ENCODE measurements at places on chromosomes 5 and 9.

DNA sequence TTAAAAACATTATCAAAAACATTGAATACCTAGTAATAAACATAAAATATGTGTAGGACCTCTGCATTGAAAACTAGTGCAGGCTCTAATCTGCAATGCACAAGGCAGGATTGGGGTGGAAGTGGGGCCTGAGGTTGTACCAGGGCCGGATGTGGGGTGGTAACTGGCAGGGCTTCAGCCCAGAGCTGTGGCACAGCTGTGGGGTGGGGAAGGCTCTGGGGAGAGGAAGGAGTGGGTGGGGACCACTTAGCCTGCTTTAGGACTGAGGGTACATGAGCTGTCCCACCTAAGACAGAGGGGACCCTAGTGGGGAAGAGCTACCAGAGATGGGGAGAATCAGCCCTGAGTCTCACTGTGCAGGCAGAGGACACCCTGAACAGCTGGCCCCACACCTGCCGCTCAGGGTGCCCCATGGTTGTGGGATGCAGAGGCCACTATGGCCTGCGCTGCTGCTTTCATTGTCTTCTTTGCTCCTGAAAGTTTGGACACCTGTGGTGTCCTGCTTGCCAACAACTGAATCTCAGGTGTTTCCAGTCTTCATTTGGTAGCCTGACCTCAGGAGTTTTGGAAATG lies 311.4 kb downstream of the TLE4 start:
- peak; percentile 32 for DNase-seq

- DNase-seq: no peak
These were observed at the start of gene GABRB2 for GRCh38 chr5:161546470-161547301. Gene GABRB2, minus strand, starts transcription at chr5:161546725. Its CDS starts 82 bp downstream, at chr5:161546643.

DNA sequence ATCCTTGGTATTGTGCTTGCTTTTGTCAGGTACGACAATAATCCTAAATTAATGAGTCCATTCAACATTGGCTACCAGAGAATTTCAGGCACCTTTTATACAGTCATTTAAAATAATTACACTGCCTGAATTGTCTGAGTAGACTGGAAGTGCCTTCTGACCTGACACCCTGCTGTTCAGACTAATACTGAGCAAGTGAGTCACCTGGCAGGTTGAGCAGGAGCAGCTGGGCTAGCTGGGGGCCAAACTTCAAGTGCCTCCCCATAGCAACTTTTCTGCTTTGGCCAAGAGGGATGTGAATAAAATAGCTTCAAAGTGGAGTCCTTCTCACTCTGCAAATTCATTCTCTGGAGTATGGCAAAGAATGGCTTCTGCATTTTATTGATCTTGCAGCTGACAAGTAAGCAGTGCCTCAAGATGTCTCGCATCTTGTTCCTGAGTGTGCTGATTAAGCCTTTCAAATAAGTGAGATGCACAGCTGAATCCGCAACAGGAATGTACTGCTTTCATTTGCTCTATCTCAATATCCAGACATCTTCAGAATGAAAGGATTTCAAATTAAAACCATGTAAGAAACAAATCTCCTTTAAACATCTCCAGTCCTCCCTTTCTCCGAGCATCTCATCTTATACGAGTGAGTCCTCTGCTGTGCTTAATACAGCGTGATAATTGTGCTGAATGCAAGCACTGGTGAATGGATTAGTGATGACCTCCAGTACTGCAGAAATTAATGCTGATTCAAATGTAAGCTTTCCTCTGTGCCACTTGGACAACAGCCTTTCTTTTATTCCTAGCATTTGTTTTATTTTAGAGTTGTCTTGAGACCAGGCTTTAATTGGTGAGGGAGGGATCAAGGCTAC lies 271.2 kb downstream of the EDIL3 start:
- DNase-seq: no peak

DNA sequence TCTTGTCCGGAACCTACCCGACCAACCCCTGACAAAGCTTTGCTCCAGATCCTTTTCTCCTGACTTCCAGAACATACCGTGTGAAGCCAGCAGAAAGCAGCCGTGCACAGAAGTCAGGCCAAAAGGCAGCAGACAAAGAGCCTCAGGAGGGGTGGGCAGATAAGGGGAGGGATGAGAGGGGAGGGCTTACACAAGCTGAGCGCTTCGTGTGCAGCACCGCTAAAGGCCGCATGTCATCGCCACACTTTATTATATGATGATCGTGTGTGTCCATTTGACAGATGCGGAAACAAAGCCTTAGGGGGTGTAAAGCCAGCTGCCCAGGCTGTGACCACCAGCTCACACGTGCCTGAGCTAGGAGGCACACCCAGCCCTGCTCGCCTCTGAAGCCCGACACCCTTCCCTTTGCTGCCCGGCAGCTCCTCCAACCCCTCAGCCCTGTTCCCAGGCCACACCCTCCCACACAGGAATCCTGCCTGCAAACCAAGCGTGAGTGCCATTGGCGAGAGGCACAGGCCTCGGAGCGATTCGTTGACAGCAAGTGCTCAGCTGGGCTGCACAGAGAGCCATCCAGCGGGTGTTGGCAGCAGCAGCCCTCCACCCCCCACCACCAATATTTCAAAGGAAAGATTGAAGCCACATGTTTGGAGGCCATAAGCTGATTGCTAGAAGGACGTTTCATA lies 170.5 kb upstream of the SMIM23 start:
- DNase-seq: no peak

DNA sequence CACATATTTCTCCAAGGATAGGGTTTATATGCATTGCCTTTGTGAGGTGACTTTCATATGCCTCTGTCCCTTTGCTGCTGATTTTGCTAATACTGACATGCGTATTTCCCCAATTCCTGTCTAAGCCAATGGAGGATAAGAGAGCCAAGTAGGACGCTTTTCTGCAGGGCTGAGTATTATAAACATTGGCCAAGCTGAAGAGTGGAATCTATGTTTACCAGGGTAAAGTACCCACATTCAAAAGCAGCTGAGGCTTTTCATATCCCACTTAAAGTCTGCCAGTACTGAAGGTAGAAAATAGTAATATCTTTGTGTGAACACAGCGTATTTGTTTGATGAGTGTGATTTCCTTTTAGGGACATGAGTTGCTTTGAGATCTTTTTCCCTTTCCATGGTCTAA lies 128.8 kb upstream of the GPR151 start:
- no peak for DNase-seq

DNA sequence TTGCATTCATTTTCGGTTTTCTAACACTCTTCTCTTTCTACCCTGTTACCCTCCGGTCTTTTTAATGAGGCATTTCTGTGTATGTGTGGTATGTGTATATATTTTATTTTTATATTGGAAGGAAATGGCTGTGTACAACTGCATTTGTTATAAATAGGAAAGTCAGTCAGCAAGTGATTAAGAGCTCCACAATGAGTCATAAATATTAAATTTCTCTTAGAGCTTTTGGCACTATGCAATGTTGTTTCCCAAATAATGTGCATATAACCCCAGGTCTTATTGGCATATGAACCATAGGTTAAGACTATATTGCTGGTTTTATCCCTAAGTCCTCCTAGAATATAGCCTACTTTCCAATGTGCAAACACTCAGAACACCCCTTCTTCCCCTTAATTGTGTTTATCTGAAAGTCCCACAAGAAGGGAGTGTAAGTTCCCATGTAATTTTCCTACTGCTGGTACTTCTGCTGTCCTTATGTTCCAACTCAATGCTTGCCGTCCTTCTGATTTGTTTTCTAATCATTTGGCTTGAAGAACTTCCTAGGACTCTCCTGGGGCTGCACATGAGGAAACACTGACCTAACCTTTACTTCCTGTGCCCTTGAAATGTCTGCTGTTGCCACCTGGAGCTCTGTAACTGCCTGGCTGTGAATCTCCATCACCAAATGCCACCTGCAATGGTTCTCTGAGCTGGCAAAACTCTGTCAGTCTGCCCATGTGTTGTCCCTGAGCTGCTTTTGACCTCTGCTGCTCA lies 65.5 kb upstream of the PCSK5 start:
- DNase-seq: no peak

- no peak for DNase-seq
These were observed 169.5 kb upstream of the TAS2R1 start for GRCh38 chr5:9799606-9800005.

DNA sequence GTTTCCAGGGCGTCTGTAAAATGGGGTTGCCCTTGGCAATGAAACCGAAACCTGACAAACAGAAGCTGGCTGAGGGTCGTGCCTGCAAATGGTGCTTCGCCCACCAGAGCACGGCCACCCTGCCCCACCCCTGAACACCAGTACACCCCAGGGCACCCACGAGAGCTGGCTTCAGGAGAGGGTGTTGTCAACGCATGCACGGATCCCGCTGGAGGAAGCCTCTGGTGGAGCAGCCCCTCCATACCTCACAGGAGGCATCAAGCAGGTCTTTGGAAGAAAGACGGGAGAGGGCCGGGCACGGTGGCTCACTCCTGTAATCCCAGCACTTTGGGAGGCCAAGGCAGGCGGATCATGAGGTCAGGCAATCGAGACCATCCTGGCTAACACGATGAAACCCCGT lies 8.6 kb downstream of the SLC6A3 start:
- DNase-seq: no peak

GRCh38 chr5:157312492-157312891 lies 46.6 kb downstream of the CYFIP2 start:
- peak; percentile 49 for DNase-seq

DNA sequence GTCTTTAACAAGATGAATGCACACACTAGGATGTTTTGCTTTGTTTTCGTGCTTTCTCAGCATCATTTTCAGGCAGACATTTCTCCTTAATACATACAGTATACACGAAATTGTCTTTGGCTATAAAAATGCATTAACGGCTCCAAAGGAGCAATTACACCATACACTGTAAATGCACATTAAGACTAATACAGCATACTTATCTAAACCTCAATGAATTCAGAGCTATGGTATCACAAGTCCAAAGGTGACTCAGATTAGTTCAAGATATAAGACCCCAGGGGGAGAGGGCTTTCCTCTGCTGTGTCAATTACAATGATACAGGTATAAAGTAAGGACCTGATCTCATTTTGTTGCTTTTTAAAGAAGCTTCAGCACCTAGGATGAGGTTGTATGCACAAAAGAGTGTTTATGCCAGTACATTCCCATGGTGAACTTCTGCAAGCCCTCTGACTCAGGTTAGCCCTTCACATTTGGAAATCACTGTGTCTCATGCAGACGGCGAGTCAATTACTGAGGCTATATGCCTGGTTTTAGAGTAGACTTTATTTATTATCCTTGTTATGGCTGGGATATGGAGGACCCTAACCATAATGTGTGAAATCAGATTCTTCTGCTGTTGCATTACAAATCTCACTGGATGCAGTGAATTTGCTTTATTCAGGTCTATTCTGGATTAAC lies 233.3 kb downstream of the ZNF608 start:
- DNase-seq: no peak

DNA sequence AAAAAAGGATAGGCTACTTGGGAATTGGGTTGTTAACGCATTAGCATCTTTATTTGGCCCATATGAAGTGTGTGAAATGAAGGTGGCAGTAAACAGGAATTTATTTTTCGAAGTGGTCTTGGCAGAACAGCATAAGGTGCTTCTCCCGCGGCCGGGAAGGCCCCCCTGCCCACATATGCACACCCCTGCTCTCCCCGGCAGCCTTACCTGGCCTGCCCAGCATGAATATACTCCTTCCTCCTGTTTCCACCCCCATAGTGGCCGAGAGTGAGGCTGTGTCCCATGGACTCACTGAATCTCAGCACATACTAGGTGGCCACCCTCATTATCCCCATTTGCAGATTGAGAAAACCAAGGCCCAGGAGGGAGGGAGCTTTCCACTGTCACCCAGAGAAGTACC lies 54.0 kb upstream of the OLFM1 start:
- DNase-seq: no peak

GRCh38 chr5:123598028-123598689 lies 86.2 kb downstream of the CSNK1G3 start:
- no peak for DNase-seq

DNA sequence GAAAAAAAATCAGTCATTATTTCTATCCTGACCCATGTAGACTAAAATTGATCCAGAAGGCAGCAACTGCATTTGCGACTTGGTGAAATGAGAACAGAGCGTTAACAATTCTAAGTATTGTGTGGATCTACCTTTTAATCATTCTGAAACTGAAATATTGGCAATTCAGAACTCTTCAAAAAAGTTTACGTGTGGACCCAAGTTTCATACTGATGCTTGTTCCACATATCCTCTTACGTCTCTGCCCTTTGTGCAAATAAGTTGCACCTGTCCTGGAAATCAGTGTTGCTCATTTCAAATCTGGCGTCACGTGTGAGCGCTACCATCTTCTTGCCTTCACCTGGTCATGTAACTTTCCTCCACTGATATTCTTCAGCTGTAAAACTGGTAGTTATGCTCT lies 74.7 kb downstream of the NTRK2 start:
- DNase-seq: no peak

DNA sequence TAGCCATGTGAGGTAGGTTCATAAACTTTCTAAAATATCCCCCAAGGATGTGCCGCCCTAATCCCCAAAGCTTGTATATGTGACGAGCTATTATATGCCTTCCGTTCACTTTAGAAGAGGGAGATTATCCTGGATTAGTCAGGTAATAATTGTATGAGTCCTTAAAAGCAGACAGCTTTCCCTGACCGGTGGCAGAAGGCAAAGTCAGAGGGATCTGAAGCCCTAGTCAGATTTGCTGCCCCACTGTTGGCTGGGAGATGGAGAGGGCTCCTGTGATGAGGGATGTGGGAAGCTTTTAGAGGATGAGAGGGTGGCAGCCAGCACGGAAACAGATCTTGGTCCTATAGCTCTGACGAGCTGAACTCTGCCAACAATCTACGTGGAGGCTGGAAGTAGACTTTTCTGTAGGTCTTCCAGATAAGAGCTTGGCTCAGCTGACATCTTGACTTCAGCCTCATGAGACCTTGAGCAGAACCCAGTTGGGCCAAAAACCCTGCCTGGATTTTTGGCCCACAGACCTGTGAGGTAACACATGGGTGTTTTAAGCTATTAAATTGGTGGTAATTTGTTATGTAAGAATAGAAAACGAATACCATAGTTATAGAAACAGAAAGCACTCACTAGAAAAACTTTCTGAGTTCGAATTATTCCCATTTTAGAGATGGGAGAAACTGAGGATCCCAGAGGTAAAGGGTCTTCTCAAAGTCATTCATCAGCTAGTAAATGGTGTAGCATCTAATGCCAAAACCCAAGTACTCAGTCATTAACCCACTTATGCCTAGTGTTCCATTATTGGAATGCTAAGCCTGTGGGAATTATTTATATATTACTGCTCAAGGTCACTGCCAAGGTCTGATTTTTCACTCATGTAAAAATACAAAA lies 48.9 kb downstream of the SH3PXD2B start:
- no peak for DNase-seq

- DNase-seq: no peak
These were observed 40.4 kb upstream of the SYNPO start for GRCh38 chr5:150599917-150600511.

- no peak for DNase-seq
These were observed 2.1 kb downstream of the SLC6A3 start for GRCh38 chr5:1443171-1443570.

DNA sequence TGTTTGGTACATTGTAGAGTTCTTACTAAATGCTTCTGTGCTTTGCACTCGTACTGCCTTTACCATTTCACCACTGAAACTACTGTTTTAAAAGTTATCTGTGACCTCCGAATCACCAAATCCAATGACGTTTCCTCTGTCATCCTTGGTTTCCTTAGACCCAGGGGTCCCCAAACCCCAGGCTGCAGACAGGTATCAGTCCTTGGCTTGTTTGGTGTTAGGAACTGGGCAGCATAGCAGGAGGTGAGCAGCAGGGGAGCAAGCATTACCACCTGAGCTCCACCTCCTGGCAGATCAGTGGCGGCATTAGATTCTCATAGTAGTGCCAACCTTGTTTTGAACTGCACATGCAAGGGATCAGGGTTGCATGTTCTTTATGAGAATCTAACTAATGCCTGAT lies 26.8 kb upstream of the APC start:
- DNase-seq: no peak

Data from stimulated activated CD8-positive, alpha-beta memory T cell treated with anti-CD3 and anti-CD28 coated beads, Interleukin-15, amount 100 ng/mL, for 48 hours (primary cell).